ENCODE measurements at places on chromosomes 2 and 18. TPM values are rescaled to one million over a fixed set of nuclear protein-coding genes. Genes with fewer than 3 reads are reported as not detected.

- DNase-seq: peak; percentile 61
- peaks cover 2% of the 10 kb centered on the region for H3K4me1 ChIP-seq
- H3K36me3 ChIP-seq: no peaks in the 10 kb centered on the region
- H3K4me3 ChIP-seq: peak overlapping the region; percentile 45
Measured at GRCh38 chr2:47520825-47521665, 118.1 kb downstream of the MSH2 start.

DNA sequence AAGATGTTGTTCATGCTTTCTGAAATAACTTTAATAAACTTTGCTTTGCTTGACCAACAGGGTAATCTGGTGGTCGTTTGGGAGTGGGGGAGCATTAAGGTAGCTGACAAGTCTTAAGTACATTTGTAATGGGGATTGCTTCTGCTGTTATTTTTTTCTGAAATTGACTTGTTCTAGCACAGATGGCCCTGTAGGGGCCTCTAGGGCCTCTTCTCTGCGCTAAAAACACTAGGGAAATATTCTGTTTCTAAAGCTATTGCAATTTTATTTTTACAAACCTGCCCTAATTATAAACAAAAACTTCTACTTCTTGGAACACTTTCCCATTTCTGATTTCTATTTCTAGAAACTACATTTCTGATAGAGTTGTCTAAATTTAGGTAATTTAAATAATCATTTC is 191.3 kb upstream of the KCNJ3 start:
- no peaks in the 10 kb centered on the region for H3K4me1 ChIP-seq
- no peaks in the 10 kb centered on the region for H3K36me3 ChIP-seq
- H3K4me3 ChIP-seq: no peak overlapping the region
- no peaks in the 10 kb centered on the region for H3K27me3 ChIP-seq
- H3K27ac ChIP-seq: no peak overlapping the region

GRCh38 chr2:222713002-222713401 is 41.5 kb downstream of the MOGAT1 start:
- H3K27ac ChIP-seq: no peak overlapping the region
- H3K4me3 ChIP-seq: no peak overlapping the region
- H3K36me3 ChIP-seq: no peaks in the 10 kb centered on the region
- H3K4me1 ChIP-seq: peaks cover under 1% of the 10 kb centered on the region
- DNase-seq: no peak

GRCh38 chr2:54106631-54107454 is 8.6 kb upstream of the ACYP2 start:
- H3K36me3 ChIP-seq: no peaks in the 10 kb centered on the region
- H3K4me3 ChIP-seq: no peak overlapping the region
- peaks cover 3% of the 10 kb centered on the region for H3K4me1 ChIP-seq
- DNase-seq: peak; percentile 66
- no peaks in the 10 kb centered on the region for H3K27me3 ChIP-seq

C2orf78 gene
- total RNA-seq: not detected

RRM2 gene
- 53.6 TPM for total RNA-seq

MC5R gene
- total RNA-seq: not detected

CGREF1 gene
- 0.28 TPM for total RNA-seq
